Germinal center (tissue), 1 donor: ENCODE measurements at places on chromosomes 16 and 17.

DNA sequence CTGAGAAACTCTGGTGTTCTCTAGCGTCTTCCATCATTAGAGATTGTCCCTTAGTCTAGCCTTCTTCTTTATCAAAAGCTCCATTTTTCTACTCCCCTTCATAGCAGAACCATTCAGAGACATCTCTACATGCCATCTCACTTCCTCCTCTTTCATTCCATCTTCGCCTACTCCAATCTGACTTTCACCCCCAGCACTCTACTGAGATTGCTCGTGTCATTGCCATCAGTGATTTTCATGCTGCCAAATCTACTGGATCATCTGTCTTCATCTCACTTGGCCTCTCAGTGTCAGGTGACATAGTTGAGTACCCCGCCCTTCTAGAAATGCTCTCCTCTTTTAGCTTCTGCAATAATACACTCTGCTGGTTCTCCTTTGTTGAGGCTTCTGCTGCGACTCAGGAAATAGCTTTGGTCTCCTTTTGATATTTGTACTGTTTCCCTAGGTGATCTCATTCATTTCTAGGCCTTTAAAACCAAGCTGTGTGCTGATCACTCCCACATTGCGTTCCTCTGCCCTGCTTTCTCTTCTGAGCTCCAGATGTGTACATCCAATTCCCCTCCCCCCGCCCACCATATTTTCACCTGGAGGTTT is 119.1 kb downstream of the FTO start:
- no peak for DNase-seq

DNA sequence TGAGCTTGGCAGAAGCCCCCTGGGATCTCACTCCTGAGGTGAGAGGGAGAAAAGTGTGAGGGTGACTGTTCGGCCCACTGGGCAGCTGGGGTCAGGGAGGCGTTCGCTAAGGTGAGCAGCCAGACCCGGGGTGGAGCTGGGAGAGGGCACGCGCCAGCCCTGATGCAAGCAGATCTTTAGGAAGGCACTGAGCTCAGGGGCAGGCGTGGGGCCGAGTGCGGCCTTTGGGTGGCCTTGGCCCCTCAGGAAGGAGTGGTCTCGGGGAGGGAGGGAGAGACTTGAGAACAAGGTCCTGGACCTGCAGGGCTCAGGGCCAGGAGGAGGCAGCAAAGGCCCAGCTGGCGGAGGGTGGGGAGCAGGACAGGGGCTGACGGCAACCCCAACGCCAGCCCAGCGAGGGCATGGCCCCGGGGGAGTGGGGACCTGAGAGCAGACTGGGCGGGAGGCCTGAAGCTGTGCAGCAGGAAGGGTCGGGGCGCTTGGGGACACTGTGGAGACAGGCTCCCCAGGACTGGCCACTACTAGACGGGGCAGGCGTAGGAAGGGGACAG is 14.5 kb upstream of the WDR45B start:
- no peak for DNase-seq

DNA sequence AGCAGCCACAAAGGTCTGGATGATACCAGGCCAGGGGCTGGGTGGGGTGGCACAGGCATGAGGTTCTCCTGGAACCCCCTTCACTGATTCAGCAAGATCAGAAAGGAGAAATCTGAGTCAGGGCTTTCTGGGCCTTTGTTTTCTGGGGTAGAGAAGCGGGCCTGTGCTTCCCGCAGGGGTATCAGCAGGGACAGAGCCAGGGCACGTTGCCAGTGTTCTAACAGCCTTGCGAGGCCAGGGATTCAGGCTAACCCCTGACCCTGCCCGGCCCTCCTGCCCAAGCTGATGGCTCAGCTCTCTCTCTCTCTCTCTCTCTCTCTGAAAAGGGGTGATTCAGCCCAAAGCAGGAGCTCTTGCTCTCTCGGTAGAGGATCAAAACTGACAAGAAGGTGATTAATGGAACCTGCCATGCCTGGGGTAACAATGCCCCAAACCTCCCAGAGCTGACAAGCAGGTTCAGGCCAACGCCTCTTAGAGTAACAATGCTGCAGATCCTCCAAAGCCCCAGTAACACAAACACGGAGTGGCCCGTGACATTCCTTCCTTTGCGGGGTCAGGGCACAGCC is 2.0 kb upstream of the KRT13 start:
- no peak for DNase-seq

DNA sequence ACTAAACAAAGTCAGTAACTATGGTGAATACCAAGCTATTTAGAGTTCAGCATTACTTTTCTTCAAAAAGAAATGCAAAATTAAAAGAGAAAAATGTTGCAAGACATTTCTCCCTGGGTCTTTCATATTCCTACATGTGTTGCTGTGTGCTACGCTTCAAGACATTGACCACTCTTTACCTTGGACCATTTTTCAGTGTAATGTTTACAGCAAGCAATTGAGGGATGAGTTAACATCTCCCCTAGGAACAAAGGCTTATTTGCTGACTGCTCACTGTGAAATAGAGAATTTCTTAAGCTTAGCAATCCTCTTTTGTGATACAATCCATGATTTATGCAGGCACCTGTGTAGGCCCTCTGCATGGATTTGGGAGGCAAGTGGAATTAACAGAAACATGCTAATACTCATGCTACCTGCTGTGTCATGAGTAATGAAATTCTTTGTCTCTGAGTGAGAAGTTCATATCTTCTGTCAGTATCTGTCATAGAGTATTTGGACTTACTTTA is 1202.9 kb upstream of the CDH8 start:
- no peak for DNase-seq

GRCh38 chr17:1936766-1937165 is 88.4 kb downstream of the RTN4RL1 start:
- no peak for DNase-seq

DNA sequence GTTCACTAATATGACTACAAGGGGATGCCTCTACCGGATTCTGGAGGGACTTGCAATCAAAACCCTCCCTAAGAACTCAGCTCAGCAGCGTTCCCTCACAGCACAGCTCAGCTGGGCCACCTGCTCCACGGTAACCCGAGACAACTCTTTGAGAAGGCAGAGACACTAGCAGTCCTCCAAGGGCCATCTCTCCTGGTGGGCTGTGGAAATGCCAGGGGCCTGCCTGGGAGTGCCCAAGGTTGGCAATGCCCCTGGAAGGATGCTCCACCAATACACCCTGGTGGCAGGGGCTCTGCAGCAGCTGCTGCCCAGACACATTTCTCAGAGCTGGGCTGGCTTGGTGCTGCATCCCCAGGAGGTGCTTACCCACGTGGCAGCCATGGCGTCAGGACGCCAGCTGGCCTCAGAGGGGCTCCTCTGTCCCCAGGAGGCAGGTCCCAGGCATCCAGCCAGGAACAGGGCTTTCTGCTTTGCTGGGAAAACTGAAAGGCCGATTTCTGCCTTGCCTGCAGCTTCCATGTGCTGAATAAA is 16.5 kb downstream of the CDIP1 start:
- DNase-seq, result no peak

GRCh38 chr16:73050201-73051099 is 2.5 kb upstream of the ZFHX3 start:
- DNase-seq, result no peak

DNA sequence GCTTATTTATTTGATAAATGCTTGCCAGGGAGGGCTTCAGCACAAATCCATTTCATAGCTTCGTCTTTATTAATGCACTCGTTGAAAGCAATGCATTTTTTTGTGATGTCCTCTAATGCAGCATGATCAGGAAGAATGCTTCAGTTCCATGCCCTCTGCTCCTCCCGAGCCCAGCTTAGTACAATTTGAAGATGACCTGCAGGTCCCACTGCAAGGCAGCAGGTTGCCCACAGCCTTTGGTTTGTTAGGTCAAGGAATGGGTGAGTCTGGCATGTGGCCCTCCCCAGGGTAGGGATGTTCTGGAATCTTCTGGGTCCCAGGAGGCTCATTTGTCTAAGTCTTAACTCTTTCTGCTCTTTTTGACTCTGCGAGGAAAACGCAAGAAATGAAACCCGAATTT is 49.4 kb upstream of the MARCHF10 start:
- no peak for DNase-seq

DNA sequence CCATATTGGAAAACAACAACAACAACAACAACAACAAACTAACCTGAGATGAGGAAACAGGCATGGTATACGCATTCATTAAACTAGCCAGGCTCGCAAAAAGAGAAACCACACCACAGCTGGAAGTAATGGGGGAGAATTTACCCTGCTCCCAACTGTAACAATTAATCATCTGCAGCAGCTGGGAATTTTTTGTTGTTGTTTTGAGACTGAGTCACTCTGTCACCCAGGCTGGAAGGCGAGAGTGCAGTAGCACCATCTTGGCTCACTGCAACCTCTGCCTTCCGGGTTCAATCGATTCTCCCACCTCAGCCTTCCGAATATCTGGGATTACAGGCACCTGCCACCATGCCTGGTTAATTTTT is 16.3 kb downstream of the PRPSAP1 start:
- no peak for DNase-seq

DNA sequence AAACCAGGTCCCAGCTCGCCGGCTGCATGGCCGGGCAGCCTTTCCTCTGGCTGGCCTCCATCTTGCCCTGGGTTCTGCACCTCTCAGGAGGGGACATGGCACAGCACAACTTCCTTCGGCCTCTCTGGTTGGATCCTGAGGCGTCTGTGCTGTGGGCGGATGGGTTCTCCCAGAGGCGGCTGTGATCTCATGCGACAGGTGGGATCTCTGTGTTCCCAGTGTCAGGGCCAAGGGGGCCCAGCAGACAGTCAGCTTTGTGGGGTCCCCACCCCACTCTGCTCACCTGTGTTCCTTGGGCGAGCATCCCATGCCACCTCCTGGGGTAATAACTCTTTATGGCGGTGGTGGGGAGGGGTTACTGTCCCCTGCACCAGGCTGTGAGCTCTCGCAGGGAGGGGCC is 35.8 kb downstream of the FA2H start:
- DNase-seq, result no peak

DNA sequence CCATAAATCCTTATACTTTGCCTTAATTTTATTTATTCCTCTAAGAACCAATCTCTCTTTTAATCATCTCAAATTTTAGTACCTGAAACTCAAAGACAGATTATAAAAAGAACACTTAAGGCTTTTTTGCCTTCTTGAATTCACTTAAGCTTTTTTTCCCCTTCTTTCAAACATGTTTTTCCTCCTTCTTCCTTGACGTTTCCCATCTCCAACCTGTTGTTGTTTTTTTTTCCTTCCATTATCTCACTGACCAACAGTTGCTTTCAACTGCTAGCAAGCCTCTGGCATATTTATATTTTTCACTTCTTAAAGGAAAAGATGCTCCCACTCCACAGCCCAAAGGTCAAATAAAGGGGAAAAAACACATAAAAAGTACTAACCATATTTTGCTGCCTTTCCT is 32.2 kb downstream of the SPOP start:
- DNase-seq, result no peak

DNA sequence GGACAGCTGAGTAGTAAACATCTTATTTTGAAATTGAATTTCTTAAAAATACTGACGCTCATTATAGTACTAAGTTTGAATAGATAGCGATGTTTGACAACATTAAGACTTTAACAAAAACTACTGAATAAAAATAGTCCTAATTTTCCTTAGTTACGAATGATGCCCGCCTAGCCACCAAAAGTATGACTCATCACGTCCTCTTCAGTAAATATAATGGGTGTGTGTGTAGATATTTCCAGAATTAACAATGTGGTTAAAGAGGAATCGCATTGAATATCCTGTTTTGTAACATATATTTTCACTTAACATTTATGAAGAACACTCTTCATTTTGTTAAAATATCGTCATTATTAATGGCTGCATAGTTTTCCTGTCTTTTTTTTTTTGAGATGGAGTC is 187.6 kb downstream of the MYO1D start:
- DNase-seq, result no peak

- DNase-seq, result no peak
Measured at GRCh38 chr16:22898131-22898530, 84.2 kb downstream of the HS3ST2 start.

- no peak for DNase-seq
Measured at GRCh38 chr16:84534815-84535214, 30.4 kb upstream of the MEAK7 start.

DNA sequence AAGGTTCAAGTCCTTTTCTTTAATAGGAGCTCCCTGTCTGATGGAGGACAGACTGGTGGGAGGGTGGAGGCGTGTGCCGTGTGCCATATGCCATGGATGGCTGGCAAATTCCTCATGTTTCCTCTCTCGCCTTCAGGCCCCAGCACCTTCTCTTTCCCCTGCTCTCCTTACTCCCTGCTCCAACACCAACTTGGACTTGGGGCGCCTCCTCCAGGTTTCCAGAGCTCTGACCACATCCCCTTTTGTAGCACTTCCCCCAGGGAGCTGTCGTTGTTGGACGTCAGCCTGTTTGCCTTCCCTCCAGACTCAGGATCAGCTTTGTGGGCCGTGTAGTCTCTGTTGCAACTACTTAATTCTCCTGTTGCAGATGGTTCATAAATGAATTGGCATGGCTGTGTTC is 30.7 kb downstream of the TMC7 start:
- DNase-seq, result no peak

DNA sequence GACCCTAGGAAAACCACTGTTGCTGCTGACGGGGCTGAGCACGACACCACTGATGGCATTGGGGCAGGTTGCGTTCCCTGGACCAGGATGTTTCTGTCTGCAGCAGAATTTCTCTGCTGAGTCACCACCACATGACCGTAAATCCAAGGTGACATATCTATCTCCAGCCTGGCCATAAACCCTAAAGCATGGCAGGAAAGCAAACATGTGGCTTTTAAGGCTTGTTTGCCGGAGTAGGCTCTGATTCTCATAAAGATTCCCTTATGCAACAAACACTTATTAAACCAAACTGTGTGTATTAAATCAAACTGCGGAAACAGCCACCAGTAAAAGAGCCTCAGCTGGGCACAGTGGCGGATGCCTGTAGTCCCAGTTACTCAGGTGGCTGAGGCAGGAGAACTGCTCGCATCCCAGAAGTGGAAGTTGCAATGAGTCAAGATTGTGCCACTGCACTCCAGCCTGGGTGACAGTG is 17.3 kb downstream of the MPHOSPH6 start:
- no peak for DNase-seq

GRCh38 chr16:24717411-24717810 is 12.0 kb upstream of the TNRC6A start:
- DNase-seq, result no peak

DNA sequence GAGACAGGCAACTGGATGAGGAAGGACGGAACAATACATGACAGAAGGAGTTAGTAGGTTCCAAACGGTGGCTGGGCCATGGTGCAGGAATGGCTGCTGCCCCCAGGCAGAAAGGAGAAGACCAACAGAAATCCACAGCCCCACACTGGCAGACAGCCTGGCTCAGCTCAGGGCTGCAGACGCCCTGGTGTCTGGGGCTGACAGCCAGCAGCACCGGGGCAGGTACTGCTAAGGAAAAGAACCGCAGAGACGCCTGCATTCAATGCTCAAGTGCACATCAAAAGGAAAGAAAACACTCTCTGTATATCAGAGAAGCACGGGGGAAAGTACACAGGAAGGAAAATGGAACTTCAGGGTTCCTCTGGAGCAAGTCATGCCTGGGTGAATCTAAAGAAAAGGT is 53.4 kb downstream of the GAS7 start:
- no peak for DNase-seq
